ENCODE measurements at places on chromosomes 2 and 18. TPM values are rescaled to one million over a fixed set of nuclear protein-coding genes. Genes with fewer than 3 reads are reported as not detected.

DNA sequence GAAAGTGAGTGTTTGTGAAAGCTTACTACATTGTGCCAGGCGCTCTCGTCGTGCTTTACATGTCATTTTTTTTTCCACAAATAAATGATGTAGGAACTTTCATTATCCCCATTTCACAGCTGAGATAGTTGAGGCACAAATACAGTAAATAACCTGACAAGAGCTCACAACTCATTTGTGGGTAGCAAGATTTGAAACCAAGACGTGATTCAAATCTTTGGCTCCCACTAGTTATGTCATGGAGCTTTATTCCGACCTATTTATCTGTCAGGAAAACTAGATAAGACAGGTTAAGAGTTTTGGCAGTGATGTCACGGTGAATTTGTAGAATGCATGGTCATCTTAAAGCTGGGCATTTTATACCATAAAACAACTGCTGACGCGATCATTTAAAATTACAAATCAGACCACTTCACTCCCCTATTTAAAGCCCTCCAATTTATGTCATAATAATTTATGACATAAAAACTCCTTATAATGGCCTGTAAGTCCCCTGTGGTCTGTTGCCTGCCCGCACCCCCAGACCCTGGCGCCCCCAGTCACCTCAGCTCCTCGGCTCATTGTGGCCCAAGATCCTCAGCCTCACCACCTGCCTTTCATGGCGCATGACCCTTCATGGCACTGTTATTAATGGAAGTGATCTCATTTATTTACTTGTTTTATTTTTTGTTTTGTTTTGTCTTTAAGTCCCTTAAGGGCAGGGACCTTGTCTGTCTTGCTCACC, 678 bp upstream of the ZNF24 start:
- DNase-seq, result peak; percentile 24

The SLC38A11 gene
- not detected for total RNA-seq

DNA sequence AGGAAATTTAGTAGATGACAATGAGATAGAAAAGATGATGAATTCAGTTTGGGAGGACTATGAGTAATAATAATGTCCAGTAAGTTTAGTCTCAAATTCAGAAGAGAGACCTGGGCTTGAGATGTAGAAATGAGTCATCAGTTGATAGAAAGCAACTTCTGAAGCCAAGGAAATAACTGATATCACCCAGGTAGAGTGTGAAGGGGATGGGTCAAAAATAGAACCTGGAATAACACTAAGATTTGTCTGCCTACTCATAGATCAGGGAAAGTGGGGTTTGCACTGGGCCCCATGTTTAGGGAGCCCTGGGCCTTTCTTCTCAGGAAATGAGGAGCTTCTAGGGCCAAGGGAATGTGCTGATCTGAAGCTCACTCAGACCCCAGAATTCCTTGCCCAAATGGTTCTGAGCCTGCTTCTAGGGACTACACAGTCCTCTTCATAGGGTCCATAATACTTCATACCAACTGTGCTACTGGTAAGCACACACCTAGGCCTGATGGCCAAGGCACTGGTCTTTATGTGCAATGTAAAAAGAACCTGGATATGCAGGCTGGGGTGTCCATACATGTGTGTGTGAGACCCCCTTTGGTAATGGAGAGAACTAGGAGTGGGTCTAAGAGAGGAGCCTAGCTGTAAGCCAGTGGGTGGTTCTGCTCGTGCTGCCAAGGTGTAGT, 141.2 kb downstream of the IKZF2 start:
- no peak for DNase-seq

The GATA6 gene
- 2.2 TPM for total RNA-seq

The PNO1 gene
- total RNA-seq, result 15.5 TPM

The PLEK gene
- 6.1 TPM for total RNA-seq

DNA sequence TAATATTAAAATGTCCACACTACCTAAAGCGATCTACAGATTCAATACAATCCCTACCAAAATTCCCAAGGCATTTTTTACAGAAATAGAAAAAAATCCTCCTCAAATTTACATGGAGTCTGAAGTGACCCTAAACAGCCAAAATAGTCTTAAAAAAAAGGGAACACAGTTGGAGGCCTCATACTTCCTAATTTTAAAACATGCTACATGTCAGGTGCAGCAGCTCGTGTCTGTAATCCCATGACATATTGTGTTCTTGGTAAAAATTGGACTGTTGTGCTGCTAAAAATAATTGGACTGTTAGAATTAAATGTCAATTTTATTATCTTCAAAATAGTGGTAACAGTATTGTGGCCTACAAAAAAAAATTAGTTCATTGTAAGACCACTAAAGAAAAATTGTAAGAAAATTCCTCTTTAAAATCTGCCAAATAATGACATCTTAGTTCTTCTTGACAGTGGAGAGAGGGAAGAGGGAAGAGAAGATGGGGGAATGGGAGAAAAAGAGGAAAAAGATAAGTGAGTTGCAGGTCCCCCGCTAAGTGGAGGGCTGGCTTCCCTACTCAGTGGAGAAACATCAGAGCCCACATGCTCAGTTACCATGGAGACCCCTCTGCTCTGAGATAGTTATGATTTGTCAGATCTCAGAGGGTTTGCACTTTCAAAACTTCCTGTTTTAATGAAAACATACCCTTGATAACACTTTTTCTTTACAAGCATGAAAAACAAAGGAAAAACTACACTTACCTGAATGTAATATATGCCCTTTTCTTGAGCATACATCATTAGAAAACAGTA, 46.5 kb downstream of the UNC50 start:
- DNase-seq, result no peak

- DNase-seq, result no peak
These were observed 320.6 kb downstream of the NCKAP5 start for GRCh38 chr2:133247631-133248030.

GRCh38 chr2:9240745-9241144, 34.1 kb downstream of the ASAP2 start:
- DNase-seq, result no peak

The PRKAG3 gene
- total RNA-seq, result 19.7 TPM

The MAPRE2 gene
- 28.9 TPM for total RNA-seq

DNA sequence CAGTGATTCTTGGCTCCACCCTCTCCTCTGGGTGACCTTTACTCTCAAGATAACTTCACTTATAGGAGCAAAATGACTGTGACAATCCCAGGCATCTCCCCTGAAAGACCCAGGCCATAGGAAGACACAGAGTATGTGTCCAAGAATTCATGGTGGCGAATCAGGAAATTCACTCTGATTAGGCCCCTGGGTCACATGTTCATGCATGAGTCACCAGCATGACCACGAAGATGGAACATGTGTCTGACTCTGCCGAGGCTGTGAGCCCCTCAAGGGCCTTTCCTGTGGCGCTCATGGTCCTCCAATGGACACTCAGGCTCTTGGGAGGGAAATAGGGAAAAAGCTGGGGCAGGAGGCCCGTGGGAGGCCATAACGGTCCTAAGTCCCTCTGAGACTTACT, 74.0 kb upstream of the TEX51 start:
- DNase-seq, result no peak

The E2F6 gene
- 25.8 TPM for total RNA-seq

DNA sequence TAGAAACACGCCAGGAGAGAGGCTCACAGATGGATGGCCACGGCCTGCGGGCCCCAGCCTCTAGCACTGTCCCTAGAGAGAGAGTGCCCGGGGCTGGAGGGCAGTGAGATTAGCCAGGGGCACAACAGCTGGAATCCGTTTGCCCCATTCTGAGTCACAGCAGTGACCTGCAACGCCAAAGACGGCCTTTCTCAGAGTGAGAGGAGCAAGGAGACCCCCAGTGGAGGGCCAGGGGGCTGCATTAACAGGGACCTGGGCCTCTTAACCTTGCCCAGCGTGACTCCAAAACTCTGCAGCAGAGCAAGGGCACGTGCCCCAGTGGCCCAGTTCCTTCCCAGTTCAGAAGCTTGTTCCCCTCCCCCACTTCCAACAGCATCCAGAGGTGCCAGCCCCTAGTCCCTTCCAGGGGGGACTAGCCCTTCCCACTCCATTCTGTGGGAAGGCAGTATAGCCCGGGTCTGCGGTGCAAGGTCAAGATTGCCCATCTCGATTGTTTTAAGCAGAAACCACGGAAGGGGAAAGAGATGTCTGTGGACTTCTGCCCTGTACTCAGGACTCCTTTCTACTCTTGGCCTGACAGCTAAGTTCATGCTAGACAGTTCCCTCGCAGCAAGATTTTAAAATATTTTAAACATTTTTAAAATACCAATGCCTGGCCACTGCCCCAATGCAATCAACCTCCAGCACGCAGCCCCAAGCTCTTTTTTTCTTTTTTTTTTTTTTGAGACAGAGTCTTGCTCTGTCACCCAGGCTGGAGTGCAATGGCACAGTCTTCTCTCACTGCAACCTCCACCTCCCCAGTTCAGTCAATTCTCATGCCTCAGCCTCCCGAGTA, 50.9 kb upstream of the BIN1 start:
- DNase-seq, result no peak

DNA sequence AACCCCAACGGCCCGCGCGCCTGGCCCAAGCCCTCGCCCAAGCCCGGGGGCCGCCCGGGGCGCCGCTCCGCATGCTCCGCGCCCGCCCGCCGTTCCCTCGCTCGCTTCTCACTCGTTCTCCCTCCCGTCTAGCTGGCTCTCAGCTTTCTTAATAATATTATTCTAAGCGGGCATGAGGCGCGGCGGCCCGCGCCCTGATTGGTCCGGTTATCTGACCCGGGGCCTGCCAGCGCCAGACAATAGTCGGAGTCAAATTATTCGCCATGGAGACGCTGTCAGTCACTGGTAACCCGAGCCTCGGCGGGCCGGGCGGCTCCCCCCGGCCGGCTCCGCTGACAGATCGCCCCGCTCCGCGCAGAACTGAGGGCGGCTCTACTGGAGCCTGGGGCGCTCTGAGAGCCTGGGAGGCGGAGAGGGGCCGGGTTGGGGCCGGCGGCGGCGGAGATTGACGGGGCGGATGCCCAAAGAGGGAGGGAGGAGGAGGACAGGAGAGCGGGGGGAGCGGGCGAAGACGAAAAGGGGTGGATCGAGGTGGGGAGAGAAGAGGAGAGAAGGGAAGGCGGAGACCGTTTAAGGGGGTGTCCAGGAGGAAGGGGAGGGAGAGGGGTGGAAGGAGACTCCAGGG, at the start of gene SIX2:
Gene SIX2 (minus strand): TSS at position 150 of the 625 bp plus-strand sequence. CDS start 342 bp downstream, outside the sequence.
- peak; percentile 98 for DNase-seq

- peak; percentile 40 for DNase-seq
These were observed 10.4 kb downstream of the CIB4 start for GRCh38 chr2:26630669-26631360.

DNA sequence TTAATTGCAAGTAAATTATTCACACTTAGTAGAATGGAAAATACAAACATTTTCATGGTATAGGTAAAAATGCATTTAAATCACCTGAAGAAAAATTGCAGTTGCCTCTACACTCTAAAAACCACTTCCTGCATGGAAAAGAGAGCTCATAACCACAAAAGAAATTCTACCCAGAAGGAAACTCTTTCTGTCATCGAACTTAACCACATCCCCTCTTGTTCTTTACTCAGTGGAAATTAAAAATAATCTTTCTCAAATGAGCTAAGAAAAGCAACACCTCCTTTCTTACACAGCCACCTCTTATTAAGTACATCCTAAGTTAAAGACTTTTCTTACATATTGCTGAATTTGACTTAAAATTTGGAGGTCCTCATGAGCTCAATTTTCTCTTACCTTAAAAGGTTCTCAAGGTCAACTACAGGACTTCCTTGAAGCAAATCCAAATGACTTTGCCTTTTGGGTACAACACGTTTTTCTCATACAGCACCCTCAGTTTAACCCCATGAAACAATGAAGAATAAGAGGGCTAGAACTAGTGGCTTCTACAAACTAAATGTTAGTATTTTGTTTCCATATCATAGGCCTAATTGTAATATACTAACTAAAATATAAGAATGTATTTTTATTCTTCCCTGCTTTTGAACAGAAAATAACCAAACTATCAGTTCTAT, 109.1 kb upstream of the CRIM1 start:
- no peak for DNase-seq

GRCh38 chr2:97911206-97911921, 84.4 kb downstream of the TMEM131 start:
- DNase-seq, result no peak

GRCh38 chr2:16214861-16215260, 274.5 kb downstream of the MYCN start:
- no peak for DNase-seq

The ARHGEF33 gene
- total RNA-seq, result 4.0 TPM

GRCh38 chr18:79411614-79412526, 16.1 kb downstream of the NFATC1 start:
- no peak for DNase-seq

The GTF2A1L gene
- total RNA-seq, result 5.0 TPM

The COX7A2L gene
- total RNA-seq, result 184 TPM

- no peak for DNase-seq
These were observed 752.0 kb upstream of the HS6ST1 start for GRCh38 chr2:129070663-129071062.

DNA sequence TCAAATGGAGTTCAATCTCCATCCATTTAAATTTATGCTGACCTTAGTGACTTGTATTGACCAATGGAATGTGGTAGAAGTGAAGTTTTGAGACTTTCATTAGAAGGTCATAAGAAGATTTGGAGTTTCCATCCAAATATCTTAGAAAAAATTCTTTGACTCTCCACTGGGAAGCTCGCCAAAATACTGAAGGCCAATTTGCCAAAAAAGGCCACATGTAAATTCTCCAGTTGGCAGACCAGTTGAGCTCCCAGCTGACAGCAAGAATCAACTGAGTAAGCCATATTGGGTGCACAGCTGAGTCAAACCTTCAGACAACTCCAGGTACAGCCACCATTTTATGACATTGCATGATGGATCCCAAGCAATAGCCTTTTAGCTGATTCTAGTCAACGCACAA, 228.3 kb upstream of the SETBP1 start:
- DNase-seq, result peak; percentile 66

- no peak for DNase-seq
These were observed 117.8 kb downstream of the CTIF start for GRCh38 chr18:48656582-48656981.

DNA sequence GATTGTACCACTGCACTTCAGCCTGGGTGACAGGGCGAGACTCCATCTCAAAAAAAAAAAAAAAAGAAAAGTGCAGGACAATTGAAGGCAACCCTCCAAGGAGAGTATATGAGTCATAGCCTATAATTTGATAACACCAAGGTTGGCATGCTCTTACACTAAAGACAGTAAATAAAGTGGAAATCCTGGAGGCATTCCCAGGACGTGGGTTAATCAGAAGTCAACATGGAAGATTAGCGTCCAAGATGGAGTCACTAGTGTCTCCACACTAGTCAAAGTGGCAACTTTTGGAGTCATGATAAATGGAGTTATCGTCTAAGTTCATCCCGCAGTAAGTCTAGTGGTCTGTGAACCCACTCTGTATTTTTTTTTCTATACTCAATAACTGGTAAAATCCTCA, 21.2 kb upstream of the UGGT1 start:
- no peak for DNase-seq
